ENCODE measurements at places on chromosomes 6 and 20. TPM values are rescaled to one million over a fixed set of nuclear protein-coding genes. Genes with fewer than 3 reads are reported as not detected.
A peak's percentile ranks its signal among the peaks of the same experiment; 100 is the strongest.

- no peak for DNase-seq
These were observed 55.2 kb upstream of the CITED2 start for GRCh38 chr6:139429580-139430145.

UNC93A gene
- polyA plus RNA-seq: not detected

DNA sequence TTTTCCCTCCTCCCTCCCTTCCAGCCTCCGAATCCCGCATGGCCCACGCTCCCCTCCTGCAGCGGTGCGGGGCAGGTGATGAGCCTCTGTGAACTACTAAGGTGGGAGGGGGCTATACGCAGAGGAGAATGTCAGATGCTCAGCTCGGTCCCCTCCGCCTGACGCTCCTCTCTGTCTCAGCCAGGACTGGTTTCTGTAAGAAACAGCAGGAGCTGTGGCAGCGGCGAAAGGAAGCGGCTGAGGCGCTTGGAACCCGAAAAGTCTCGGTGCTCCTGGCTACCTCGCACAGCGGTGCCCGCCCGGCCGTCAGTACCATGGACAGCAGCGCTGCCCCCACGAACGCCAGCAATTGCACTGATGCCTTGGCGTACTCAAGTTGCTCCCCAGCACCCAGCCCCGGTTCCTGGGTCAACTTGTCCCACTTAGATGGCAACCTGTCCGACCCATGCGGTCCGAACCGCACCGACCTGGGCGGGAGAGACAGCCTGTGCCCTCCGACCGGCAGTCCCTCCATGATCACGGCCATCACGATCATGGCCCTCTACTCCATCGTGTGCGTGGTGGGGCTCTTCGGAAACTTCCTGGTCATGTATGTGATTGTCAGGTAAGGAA, at the start of gene OPRM1:
Gene OPRM1 (plus strand): TSS at position 10 of the 612 bp plus-strand sequence. CDS start 305 bp downstream, at position 315.
- DNase-seq: peak; percentile 77

GRCh38 chr6:19368511-19368910, 468.7 kb upstream of the ID4 start:
- DNase-seq: no peak

RAET1G gene
- polyA plus RNA-seq: 0.30 TPM

GRCh38 chr6:99347804-99348203, 1.7 kb downstream of the FAXC start:
- DNase-seq: no peak

DNA sequence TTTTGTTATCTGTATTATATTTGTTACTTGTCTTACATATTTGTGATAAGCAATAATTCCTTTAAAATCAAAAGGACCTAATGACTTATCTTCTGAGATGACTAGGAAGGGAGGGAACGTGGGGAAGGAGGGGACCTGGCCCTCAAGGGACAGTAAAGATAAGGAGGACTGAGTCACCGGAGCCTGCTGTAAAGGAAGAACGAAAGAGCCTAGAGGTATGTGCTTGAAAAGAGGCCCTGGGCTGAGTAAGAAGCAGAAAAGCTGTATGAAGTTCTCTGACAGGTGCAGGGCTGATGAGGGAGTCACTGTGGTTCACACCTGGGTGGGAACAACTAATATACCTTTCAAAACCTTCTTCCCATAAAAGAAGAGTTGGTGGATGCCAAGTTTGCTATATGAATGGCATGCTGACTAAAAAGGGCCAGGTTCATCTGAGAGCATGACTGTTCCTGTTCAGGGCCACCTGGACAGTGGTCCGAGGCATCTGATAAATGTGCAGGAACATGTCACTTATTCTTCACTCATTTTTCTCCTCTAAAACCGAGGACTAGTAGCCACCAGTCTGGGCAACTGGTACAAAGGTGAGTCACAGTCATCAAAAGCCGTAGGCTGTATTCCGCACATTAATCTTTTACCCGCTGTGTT, 111.3 kb downstream of the TNFAIP3 start:
- DNase-seq: no peak

GRCh38 chr6:149064660-149065015, 252.9 kb upstream of the TAB2 start:
- DNase-seq: no peak

GSTA3 gene
- 8.9 TPM for polyA plus RNA-seq

CLPSL2 gene
- not detected for polyA plus RNA-seq

DNA sequence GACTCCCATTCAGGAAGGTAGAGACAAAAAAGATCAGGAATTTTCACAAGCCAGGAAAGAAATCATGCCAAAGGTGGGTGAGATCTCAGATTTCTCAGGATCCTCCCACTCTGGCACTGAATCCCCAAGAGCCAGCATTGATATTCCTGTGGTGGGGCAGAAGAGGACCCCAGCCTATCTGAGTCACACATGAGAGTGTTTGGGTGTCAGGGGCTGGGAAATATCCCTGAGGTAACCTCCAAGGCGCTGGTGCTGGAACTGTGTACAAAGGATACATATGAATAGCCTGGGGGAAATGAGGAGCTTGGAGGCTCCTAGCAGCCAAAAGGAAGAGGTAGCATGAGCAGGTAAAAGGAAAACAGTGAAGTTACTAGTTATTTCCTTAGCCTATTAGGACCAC, 369.4 kb downstream of the BTBD9 start:
- DNase-seq: no peak

SEL1L2 gene
- polyA plus RNA-seq: 9.5 TPM

DNA sequence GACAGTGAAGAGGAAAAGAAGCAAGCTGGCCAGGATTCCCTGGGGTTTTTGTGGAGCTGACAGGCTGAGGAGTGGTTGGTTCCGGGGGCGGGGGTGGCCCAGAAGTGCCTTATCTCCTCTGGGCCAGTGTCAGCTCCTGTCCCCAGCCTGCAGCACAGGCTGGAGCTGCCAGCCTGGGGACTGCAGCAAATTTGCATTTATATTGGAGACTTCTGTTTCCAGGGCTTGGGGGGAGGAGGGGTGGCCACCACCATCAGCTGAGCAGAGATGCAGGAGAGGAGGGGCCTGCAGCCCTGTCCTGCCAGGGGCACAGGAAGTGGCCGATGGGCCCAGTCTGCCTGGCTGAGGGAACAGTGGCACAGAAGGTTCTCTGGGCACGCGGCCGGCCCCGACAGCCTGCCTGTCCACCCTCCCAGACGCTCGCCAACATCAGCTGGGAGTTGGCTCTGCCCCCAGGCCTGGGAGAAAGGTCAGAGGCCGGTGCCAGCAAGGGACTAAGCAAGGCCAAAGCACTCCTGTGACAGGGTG, 24.3 kb upstream of the SCRT2 start:
- peak; percentile 60 for DNase-seq

FAM209A gene
- polyA plus RNA-seq: 111 TPM

- DNase-seq: no peak
These were observed 44.0 kb downstream of the UST start for GRCh38 chr6:148790817-148791216.

DNA sequence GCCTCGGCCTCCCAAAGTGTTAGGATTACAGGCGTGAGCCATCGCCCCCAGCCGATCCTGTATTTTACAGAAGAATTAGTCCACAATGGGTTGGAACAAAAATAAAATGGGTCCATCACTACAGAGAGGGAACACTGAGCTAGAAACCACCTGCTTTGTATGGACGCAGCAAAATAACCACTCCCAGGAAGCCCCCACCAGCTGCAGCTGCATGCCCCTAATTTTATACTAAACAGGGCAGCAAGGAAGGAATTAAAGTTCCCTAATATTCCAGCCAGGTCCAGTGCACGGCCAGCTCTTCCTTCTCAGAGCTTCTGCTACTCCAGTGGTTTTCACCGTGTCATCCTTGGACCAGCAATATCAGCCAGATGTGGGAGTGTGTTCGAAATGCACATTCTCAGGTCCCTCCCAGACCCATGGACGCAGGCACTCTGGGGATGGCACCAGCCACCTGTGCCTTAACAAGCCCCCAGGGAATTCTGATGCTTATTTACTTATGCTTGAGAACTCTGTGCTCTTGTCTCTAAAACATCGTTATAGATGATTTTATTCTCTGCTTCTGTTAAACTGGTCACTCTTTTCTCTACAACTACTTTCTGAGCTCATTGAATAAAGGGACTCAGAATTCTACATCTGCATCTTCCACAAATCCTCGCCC, 189.5 kb upstream of the SLC24A3 start:
- DNase-seq: no peak

DNA sequence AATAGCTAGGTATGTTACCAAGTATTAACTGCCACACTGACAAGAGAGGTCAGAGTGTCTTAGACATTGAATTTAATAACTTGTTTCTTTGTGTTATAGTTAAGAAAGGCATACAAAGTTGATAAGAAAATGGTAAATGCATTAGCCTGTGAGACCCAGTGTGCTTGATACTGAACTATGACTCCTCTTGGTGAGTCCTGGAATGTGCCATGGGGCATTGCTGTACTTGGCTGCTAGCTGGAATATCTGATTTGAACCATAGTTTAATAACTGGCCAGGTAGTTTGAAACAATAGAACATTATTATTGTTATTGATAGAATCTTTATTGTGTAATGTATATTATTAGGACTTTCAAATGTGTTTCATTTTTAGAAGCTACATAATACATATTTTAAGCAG, 70.0 kb downstream of the ZFAND3 start:
- DNase-seq: no peak

LST1 gene
- polyA plus RNA-seq: 13.0 TPM

CRYBG1 gene
- 16.5 TPM for polyA plus RNA-seq

BPIFB1 gene
- polyA plus RNA-seq: 5.8 TPM

DNA sequence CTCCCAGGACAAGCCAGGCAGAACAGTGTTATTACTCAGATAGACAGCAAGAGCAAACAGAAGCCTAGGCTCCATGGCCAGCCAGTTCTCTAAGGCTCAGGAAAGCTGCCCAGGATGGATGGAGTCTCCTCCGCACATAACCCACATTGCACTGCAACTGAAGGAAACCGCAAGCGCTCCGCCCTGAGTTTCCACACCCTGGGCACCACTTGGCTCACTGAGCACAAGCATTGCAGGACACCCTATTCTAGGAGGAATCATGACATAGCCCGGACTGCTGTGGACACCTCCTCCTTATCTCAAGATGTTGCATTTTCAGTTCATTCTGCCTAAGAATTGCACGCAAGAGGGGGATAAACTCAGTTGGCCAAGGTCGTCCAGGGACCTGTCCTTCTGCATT, 42.9 kb downstream of the LINC00237 start:
- DNase-seq: peak; percentile 16

CCN2 gene
- polyA plus RNA-seq: 50.4 TPM

GRCh38 chr20:37868851-37869333, 34.0 kb upstream of the VSTM2L start:
- no peak for DNase-seq

PNPLA1 gene
- 2.1 TPM for polyA plus RNA-seq

SCRT2 gene
- polyA plus RNA-seq: 0.13 TPM

MCHR2 gene
- polyA plus RNA-seq: 0.83 TPM

SLC44A4 gene
- 6.3 TPM for polyA plus RNA-seq

EYA4 gene
- polyA plus RNA-seq: 8.1 TPM

RIPPLY2 gene
- 0.96 TPM for polyA plus RNA-seq

DNA sequence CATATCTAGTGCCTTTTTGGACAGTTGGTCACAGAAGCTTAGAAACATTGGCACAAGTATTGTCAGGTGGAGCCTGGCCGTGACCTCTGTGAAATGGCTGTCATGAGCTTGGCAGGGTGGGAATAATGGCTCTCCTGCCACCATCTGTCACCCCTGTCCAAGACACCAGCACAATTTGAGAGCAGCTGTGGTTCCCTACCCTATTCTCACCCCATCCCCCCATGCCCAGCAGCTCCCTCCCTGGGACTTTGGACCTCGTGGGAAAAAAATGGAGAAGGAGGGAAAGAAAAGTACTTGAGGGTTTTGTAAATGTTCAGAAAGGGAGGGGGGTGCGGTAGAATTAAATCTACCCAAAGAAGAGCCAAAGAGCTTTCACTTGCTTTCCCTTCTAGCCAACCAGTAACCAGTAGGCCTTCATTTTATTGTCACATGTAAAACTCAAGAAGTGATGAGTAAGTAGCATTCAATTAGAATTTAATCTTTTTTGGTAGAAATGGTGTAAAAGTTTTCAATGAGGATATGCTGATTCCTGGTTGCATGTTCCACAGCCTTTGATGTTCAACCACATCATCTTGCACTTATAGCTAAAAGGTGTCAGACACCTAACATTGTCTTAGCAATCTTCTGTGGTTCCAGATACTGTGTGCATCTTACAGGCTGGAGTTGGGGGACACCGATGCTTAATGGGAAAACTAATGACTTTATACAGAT, 263.5 kb upstream of the TAB2 start:
- DNase-seq: no peak

GRCh38 chr20:44832724-44833123, 22.4 kb upstream of the RIMS4 start:
- DNase-seq: no peak

DNA sequence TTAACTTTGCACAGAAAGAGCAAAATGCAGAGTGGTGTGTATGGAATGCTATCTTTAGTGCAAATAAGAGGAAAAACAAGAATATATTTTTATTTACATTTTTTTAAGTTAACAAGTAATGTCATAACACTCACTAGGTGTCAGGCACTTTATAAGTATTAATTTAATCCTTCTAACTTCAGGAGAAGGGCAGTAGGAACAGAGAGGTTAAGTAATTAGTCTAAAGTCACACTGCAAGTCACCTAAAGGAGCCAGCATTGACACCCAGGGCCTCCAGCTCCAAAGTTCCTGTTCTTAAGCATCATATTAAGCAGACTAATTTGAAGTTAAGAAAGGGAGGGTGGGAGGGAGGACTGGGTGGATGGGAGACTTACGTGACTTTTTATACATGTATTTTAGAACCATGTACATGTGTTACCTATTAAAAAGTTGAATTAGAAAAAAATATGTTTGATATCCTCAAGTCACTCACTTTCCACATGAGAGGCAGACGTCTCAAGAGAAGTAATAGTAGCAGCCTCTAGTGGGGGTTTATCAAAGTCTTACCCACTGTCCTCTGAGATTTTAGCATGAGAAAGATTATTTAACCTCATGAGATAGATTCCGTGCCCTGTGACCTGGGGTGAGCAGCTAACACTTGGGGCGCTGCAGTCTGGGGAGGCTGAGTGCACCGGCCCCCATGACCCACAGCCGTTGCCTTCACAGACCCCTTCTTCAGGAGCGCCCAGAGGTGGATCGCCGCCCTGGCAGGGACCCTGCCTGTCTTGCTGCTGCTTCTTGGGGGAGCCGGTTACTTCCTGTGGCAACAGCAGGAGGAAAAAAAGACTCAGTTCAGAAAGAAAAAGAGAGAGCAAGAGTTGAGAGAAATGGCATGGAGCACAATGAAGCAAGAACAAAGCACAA, 7.0 kb downstream of the BTN3A1 start:
- DNase-seq: no peak

HAO1 gene
- polyA plus RNA-seq: not detected

GRCh38 chr6:155182103-155182502, 81.7 kb upstream of the CLDN20 start:
- DNase-seq: no peak

GRCh38 chr6:20098267-20098876, 113.9 kb downstream of the MBOAT1 start:
- DNase-seq: no peak

KCNK17 gene
- 0.32 TPM for polyA plus RNA-seq

DNA sequence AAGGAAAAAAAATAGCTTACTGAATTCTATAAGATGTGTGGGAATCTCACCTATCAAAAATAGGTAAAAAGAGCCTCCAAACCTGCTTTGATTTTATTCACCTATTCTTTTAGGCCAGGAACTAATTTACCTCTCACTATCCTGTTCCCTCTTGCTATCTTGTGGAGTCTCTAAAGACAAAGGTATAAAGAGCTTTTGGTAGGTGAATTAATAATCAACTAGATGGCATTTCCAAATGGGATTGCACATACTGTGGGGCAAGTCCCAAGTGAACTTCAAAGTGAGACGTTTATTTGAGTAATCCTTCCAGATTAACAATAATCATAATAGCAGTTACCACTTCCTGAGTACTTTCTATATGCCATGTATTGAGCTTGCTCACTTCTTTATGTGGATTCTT, 2.8 kb downstream of the FAM8A1 start:
- no peak for DNase-seq

All from testis (tissue), 5 donors.